EH (cell line): ENCODE measurements at places on chromosomes 7 and 10.

DNA sequence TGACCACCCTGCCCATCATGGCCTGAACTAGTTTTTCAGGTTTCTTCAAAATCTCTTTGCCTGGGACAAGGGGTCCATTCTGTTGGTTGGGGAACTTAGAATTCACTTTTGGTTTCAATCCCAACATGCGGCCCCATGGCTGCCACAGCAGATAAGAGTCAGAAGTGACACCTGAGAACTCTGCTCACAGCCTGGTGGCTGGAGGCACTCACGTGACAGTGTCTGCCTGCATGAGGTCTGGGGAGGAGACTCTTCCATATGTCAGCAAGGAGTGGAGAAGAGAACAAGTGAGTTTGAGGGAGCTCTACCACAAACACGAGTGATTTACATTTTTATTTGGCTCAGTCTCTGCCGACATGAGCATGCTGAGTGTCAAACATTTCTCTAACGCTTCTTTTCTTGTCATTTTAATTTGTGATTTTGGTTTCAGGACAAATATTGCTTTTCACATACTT, 370.4 kb downstream of the TNS3 start:
- no peak for DNase-seq

DNA sequence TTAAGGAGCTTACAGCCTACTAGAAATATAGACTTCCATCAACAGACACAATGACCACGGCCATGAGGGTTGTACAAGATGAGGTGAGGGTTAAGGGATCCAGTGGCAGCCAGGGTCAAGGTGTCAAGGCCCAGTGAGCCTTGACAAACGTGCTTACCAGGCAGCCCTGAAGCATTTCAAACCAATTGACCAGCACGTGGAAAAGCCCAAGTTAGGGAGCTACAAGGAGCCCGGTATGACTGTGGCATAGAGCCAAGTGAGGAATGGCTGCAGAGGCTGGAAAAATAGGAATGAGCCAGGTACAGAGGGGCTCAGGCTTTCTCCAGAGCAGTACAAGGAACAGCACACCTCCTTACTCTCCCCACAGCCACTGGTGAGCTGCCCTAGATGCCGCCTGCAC, 12.7 kb downstream of the AFAP1L2 start:
- DNase-seq: no peak

DNA sequence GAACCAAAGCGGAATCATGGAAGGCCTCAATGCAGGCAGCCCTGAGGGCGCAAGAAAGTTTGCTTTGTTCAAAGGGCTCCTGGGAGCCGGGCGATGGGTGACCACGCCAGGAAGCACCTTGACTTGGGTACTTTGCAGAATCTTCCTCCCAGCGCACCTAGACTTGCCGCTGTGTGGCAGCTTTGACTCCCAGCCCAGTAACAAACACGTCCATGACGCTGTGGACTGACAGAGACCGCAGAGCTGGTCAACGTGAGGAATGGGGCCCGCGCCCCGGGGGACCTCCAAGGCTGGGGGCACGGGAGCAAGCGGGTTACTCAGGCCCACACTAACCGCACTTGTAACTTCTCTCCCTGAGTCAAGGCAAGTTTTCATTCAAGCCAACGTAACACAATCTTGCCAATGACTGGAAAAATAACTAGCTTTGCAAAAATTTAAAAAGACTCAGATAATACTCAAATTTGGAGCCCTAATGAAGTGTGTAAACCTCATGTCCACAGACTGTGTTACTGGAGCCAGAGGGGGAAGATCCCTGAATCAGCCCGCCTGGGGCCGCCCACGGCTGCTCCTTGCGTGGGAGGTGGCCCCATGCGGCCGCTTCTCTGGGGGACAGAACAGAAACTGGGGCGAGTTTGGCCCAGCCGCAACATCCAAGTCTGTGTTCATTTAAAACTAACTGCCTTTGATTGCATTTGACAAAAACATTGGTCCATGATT, 130.8 kb downstream of the DNAJB6 start:
- no peak for DNase-seq

DNA sequence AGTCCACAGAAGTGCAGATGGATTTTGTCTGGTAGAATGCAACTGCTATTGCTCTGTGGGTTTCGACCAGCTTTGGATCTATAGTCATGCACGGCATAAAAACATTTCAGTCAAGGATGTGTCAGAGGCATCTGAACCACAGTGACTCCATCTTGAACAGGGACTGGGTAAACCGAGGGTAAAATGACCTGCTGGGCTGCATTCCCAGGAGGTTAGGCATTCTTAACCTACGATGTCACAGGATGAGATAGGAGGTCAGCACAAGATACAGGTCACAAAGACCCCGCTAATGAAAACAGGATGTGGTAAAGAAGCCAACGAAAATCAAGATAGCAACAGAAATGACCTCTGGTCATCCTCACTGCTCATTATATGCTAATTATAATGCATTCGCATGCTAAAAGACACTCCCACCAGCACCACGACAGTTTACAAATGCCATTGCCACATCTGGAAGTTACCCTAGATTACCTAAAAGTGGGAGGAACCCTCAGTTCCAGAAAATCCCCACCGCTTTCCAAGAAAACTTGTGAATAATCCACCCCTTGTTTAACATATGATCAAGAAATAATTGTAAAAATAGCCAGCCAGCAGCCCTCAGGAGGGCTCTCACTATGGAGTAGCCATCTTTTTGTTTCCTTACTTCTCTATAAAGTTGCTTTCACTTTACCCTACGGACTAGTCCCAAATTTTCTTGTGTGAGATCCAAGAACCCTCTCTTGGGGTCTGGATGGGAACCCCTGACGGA, 50.7 kb upstream of the CPXM2 start:
- DNase-seq: peak; percentile 42

- no peak for DNase-seq
Measured at GRCh38 chr7:75867390-75867717, 11.5 kb upstream of the RHBDD2 start.

DNA sequence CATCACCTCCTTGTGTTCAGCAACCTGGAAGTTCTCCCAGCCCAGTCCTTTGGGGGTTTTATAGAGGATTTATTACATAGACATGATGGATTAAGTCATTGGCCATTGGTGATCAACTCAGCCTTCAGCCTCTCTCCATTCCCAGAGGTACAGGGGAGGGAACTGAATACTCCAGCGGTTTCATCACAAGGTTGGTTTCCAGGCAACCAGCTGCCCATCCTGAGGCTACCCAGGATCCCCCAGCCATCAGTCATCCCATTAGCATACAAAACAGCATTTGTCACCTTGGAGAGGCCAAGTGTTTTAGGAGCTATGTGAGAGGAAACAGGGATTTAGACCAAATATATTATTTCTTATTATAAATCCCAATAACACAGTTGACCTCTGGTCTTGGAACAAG, 584.8 kb upstream of the NRP1 start:
- DNase-seq: no peak

- DNase-seq: peak; percentile 73
Measured at GRCh38 chr10:79487296-79488194, 24.8 kb upstream of the EIF5AL1 start.

- no peak for DNase-seq
Measured at GRCh38 chr7:80515298-80515697, 3.4 kb upstream of the GNAT3 start.

DNA sequence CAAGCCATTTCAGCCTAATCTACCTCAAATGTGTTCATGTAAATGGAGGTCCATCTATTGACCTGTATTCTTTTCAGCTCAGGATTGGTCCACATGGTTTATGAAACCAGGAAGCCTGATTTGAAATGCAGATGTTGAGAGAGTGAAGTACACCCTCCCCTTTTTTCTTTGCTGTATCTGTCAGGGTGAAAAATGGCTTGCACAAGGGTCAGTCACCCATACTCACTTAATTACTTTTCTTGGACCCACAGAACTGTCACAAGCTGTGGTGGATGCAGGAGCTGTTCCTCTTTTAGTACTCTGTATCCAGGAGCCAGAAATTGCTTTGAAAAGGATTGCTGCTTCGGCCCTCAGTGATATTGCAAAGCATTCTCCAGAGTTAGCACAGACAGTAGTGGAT, 41.2 kb downstream of the SPAG6 start:
- no peak for DNase-seq

DNA sequence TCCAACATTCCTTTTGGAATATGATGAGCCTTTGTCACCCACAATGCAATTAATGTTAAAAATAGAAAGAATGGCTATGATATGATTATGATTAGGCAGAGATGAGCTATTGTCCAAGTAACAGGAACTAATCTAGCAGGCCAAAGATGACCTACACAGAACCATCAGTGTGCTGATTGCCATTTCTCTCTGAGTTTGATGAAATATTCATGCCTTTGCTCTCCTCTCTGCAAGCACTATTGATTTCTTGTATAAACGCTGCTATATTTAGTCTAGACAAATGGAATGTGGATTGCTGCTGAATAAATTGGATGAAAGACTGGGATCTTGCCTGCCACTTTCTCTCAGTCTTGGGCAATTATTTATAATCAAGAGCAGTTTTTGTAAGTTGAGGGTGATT, 85.4 kb downstream of the HDAC9 start:
- peak; percentile 12 for DNase-seq

GRCh38 chr10:51743146-51743545, 43.8 kb upstream of the CSTF2T start:
- DNase-seq: no peak

DNA sequence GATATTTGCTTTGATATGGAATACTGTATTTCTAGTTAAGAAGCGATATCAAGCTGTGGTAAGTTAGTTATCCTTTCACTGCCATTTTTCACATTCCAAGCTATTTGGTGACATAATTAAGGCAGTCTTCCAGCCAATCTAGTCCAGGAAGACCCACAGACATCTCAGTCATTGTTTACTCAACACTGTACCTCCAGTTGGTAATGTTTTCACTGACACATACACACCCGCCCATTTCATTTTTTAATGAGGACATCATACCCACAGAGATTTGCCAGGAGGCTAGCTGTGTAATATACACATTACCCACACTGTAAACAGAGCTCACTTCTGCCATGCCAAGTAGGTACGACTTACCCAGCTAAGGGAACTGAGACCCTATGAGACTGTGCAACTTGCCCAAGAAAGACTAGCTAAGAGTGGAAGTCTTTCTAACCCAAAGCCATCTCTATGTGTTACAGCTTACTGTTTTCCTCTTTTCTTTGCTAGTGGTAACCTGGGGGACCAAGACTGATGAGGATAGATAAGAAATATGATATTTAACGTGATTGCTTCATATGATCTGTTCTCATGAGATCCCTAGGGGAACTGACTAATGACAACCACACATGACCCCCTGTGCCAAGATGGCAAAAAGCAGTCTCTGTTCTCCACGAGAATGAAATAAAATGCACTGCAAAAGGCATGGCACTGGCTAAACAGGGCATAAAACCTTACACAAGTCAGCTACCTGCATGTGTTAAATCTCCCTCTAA, 179.0 kb downstream of the DGKI start:
- DNase-seq: peak; percentile 94

DNA sequence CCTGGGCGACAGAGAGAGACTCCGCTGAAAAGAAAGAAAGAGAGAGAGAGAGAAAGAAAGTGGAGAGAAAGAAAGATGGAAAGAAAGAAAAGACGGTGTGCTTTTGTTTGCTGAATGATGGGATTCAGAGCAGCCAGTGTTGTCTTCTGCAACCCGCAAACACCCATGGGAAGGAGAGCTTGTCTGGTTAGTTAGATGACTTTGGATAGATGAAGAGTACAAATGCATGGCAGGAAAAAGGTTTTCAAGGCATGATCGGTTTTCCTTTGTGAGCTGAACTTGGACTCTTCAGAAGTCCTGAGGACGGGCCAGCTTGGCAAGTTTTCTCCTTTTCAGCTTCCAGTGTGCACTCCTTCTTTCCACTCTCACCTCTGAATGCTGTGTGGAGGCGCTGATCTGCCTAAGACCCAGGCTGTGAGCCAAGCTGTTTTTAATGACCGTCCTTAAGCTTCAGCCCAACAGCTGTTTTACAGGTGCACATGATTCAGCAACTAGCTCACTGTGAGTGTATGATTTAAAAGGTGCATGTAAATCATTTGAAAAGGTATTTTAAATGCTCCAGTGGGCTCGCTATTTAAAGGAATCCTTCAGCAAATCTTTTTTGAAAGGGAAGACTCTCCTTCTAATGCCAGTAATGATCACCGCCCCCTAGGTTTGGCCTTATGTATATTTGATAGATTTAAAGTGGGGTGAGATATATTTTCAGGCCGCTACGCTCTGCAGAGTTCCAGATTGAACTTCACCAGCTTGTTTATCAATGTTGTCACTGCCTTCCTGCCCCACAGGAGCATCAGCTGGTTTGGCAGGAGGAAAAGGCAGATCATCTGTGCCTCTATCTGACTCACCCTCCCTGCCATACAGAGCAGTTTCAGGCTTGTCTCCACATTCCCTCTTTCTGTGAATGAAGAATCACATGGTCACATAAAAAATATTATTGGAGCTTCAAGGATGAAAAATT, 115.0 kb downstream of the PLXDC2 start:
- DNase-seq: no peak
